LoVo (cell line): ENCODE measurements at places on chromosomes 1 and 21.

GRCh38 chr1:119226913-119227312, 86.5 kb upstream of the WARS2 start:
- no peak for DNase-seq

GRCh38 chr1:191699343-191699742, 458.9 kb upstream of the RGS18 start:
- no peak for DNase-seq

DNA sequence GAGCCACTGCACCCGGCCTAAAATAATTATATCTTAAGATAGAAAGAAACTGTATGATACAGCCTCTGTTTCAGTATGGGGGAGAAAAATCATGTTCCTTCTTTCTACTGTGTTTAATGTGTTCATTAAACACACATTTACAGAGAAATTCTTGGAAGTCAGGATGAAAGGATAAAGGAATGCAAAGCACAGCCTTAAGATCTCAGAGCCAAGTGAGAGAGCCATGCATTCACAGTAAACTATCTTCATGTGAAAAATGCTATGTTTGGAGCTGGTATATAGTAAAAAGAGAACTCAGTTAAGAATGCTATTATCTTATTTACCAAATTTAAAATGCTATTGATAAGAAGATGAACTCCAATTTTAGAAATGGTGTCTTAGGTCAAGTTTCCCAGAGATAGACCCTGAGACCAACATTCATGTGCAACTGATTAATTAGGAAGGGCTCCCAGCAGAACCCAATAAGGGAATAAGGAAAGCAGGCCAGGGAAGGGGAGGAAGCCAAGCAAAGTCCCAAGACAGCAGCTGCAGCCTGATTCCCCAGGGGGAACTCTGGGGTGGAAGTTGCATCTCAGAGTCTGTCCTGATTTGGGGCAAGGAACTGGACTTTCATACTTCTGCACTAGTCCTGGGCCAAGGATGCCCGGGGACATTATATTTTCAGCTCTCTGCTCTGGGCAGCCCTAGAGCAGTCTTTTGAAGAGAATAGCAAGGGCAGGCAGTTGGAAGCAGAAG, 130.0 kb upstream of the ZNF648 start:
- DNase-seq, result no peak

DNA sequence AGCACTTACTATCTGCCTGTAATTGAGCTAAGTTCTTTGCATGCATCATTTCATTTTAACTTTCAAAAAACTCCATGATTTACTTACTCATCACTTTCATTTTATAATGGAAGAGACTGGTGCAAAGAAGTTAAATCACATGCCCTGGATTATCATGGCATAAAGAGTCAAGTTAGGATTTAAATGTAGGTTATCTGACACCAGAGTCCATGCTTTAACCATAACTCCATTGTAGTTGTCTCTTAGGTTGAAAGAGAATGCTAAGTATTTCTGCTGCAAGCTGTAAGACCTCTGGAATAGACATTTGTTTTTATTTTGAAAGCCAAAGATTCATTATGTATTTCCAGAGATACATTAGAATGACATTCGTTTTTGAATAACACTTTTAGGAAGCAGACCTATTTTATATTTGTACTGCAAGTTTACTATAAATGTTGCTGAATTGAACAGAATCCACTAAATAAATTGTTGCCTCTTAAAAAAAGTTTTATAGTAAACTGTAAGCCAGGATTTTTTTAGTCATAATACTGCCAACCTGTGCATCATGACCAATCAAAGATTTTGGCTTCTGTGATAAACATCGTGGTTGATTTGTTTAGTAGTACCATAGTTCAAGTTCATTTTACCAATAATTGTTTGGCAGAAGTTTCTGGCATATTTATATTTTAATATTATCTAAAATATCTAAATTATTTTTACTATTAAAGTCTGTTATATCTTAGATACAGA, 26.1 kb downstream of the CFH start:
- no peak for DNase-seq

- no peak for DNase-seq
These were observed 104.4 kb upstream of the USP25 start for GRCh38 chr21:15625363-15625762.

DNA sequence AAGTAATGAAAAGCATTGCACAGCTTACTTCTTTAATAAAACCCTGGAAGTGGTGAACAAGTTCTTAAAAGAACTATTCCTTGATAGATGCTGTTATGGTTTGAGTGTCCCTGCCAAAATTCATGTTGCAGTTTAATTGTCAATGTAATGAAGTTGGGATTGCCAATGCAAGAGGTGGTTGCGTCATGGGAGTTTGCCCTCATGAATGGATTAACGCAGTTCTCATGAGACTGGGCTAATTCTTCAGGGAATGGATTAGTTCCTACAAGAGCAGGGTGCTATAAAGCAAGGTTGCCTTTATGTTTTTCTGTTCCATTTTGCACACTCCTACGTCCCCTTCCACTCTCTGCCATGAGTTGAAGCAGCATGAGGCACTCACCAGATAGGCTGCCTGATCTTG, 446.7 kb upstream of the B3GALT2 start:
- DNase-seq, result no peak

DNA sequence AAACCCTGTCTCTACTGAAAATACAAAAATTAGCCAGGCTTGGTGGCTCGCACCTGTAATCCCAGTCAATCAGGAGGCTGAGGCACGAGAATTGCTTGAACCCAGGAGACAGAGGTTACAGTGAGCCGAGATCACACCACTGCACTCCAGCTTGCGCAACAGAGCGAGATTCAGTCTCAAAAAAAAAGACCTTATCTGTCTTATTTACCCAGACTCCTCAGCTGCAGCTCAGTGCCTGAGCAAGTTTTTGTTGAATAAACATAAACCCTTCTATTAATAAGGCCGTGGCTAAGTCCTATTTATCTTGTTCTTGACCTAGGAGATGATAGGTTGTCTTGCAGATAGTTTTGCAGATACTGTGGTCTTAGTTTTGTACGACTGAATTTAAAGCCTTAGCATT, 136.4 kb upstream of the TMEM51 start:
- no peak for DNase-seq

- no peak for DNase-seq
These were observed 801 bp upstream of the DDAH1 start for GRCh38 chr1:85465786-85466134.

DNA sequence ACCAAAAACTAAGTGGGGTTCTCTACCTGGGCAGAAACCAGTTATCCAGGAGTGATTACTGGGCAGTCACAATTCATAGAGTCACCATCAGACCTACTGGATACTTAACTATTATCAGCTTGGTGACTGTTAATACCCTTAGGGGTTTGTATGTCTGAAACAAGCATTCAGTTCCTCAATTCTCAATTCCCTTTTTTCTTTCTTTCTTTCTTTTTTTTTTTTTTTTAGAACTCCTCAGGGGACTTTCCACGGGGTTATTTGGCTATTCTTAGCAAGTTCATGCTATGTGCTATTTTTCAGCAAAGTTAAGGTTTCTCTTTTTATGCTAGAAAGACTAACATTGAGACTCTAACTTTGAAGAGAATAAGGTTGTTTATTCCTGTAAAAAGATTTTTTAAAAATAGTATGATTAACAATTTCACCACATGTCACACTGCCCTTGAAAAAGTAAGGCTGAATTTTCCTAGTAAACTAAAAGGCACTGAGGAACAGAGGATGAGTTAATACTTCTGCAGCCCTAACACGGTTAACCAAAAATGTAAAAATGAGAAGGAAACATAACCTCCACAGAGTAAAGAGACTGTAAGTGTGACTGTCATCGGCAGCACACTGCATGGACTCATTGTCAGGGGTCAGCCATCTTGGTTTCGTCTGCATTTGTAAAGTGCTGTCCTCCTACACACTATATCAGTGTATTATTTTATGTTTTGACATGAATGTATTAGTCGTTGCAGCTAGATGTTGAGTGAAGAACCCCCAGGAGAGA, 310.2 kb downstream of the NTNG1 start:
- no peak for DNase-seq

- no peak for DNase-seq
These were observed 39.7 kb downstream of the LRRC8C start for GRCh38 chr1:89672489-89673183.

DNA sequence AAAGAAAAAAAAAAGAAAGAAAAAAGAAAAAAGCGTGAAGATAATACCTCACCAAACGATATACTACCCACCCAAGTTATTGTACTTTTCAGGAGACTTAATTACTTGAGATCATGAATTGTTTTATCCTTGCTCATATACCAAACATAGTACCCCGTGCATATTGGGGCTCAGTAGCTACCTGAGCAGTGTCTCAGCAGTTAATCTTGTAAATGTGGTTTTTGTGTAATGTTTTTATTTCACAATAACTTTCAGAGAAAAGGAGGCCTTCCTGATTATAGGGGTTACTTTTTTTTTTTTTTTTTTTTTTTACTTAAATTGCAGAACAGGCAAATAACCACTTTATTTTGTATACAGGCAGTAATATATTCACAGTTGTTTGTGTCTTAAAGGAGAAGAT, 80.3 kb downstream of the OSBPL9 start:
- no peak for DNase-seq

- no peak for DNase-seq
These were observed 67.4 kb downstream of the OLFM3 start for GRCh38 chr1:101929343-101929742.

DNA sequence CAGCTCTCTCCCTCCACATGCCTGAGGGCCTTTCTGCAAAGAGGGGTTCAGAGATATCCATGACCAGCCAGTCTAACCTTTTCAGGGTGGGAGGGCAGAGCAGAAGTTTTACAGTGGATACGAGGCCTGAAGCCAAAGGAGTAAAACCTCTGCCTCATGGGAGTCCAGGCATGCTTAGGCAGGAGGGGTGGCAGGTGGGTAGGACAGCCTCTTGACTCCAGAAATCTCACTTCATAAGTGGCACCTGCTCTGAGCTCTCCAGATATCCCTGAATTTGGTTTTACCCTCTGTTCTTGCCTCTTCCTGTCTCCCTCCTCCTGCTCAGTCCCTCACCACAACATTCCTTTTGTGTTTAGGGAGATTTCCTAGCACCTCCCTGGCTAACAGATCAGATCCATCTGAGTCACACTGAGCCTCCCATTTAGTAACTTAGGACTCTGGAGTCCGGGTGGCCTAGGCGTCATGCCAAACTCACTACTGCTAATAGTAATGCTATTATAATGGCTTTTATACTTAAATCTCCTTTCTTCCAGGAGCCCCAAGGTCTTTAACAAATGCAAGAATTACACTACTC, 201.0 kb downstream of the HS2ST1 start:
- DNase-seq, result no peak

DNA sequence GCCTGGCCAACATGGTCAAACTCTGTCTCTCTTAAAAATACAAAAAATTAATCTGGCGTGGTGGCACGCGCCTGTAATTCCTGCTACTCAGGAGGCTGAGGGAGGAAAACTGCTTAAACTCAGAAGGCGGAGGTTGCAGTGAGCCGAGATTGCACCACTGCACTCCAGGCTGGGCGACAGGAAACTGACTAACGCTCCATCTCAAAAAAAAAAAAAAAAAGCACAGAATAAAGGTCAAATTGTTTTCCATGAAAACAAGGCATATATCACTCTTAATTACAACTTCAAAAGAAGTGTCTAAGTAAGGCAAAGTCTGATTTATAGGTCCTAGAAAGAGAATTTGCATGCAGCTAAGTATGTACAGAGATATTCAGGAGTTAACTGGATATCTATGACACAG, 25.6 kb downstream of the EYA3 start:
- DNase-seq, result no peak

GRCh38 chr1:113692342-113692741, 66.9 kb downstream of the PHTF1 start:
- DNase-seq, result no peak

DNA sequence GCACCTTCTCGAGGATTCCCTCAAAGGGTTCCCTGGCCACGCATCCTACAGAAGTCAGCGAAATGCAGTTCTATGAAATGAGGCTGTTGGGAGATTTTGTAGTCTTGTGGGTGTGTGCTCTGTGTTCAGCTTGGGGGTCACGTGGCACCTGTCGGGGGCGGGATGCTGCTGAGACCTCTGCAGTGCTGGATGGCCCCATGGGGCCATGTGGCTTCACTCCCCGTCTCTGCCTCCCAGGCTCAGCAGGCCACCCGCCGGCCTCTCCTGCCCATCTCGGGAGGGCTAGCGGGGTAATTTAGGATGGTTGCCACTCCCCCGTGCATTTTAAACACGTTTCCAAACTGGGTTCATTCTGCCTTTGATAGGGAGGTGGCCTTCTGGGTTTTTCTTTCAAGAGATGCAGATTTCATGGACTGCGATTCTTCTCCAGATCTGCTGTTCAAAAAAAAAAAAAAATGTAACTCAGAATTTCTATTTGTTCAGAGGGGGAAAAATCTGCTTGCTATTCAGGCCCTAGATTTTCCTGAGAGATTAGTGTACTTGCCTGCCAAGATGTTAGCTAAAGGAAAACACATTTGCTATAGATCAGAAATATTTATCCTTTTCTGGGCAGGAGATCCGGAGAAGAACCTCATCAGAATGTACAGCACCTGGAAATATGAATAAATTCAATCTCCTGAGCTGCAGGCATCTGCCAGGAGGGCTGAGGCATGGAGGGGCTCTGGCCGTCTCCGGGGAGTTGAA, 277.2 kb upstream of the VAMP3 start:
- no peak for DNase-seq

DNA sequence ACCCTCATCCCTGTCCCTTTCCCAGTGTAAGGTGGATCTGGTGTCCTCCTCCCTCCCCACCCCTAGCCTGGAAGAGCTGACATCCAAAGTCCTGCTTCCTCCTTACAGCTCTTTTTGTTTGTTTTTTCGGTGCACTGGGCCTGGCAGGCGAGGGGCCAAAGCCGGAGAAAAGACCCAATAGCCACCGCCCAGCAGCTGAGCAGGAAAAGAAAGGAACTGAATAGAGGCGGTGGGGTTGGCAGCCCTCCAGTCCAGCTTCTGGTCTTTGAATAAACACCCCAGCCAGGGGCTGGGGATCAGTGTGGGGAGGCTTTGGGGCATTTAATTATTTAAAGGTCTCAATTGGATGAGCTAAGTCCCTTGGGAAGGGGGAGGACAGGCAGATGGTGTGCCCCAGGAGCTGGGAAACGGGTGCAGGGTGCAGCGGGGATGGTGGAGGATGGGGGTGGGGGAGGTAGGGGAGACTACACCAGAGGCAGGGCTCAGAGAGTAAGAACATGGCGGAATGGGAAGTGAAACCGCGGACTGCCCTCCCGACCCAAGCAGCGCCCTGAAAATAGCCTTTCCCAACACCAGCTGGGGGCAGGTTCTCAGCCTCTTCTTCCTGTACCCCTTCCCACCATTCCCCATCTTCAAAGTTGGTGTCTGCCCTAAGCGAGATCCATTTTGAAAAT, 20.2 kb downstream of the BTG2 start:
- DNase-seq, result no peak

- no peak for DNase-seq
These were observed 514 bp downstream of the S1PR1 start for GRCh38 chr1:101237229-101237837.

- no peak for DNase-seq
These were observed 38.4 kb upstream of the SPAG17 start for GRCh38 chr1:118223426-118223825.
